ENCODE measurements at places on chromosomes 3 and 15.

DNA sequence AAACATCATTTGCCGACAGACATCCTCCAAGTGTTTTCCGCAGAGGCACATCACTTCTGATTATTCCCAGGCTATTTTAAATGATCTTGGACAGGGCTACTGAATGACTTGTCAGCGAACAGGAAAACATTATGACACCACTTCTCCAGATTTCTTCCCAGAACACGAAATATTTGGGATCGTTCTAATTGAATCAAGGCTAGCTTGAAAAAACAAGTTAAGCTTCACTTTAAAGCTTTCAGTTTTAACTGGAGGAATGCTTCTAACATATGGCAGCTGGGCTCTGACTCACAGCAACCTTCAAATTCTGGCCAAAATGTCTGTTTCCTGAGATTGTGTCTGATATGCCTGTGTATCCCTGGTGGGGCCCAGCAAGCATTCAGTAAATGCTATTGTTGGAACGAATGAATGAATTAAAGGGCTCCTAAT is 127.0 kb upstream of the ICE2 start:
- no peak for DNase-seq

GRCh38 chr3:32285891-32286290 is 47.4 kb downstream of the CMTM8 start:
- no peak for DNase-seq

- no peak for DNase-seq
Observed at GRCh38 chr3:154304116-154304786, 20.0 kb downstream of the DHX36 start.

GRCh38 chr15:60126200-60126599 is 122.1 kb downstream of the FOXB1 start:
- DNase-seq, result no peak

DNA sequence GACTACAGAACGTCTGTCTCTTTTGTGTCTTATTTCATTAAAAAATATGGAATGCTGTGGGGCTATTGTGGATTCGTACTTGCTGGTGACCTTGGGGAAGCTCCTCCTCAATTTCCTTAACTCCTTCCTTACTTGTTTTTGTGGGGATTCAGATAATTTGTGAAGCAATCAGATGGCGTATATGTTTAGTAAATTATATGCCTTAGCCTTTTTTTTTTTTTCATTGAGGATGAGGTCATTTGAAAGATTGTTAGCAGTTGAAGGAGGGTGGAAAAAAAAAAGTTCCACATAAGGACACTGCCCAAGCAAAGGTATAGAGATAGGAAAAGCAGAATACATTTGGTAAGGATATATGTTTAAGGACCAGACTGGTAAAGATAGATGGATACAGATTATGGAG is 3.3 kb downstream of the RNF13 start:
- no peak for DNase-seq

DNA sequence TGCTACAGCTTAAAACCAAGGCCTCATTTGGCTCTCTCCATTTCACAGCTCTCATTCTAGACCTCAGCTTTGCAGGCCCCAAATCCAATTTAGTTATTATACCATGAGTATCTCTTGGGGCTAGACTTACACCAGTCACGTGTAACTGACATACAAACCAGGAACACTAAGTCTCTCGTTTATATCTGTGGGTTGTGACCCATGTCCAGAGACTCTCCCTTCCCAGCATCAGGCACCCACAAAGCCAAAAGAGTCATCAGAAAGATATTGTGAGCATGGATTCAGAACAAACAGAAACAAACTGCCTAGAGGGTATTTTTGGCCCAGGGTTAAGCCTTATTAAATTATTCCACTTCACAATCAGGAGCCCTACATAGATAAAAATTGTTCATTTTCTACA is 5.6 kb upstream of the CCDC13 start:
- DNase-seq, result no peak

DNA sequence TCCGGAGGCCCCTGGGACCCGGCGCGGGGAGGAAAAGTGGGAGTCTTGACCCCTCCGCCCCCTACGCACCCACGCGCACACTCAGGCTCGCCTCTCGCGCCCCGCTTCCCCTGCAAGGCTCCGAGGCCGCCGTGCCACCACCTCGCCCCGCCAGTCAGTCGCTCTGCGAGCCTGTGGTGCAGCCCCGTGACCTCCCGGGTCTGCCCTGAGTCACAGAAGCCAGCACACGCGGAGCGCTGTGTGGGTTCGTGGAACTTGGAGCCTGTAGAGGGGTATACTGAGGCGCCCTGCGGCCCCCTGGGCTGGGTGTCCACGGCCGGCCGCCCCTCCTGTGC is 380 bp upstream of the ALS2CL start:
- DNase-seq, result no peak

- no peak for DNase-seq
Observed at GRCh38 chr15:56428821-56429458, 36.0 kb downstream of the MNS1 start.

DNA sequence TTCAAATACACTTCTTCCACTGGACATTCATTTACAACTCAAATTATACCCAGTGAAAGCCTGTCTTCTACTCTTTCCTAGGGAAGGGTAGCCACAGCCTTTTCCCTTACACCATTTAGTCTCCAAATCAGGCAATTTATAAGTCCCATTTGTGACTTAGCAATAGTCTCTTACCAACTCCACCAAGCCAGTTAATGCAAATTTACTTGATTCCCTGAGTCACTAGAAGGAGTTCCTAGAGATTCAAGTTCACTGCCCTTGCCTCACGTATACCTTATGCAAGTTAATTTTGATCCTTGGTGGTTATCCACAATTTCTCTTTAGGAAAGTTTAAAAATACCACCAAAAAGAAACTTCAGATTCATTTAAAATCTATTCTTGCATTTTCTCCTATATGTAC is 16.1 kb upstream of the NPHP3 start:
- no peak for DNase-seq

DNA sequence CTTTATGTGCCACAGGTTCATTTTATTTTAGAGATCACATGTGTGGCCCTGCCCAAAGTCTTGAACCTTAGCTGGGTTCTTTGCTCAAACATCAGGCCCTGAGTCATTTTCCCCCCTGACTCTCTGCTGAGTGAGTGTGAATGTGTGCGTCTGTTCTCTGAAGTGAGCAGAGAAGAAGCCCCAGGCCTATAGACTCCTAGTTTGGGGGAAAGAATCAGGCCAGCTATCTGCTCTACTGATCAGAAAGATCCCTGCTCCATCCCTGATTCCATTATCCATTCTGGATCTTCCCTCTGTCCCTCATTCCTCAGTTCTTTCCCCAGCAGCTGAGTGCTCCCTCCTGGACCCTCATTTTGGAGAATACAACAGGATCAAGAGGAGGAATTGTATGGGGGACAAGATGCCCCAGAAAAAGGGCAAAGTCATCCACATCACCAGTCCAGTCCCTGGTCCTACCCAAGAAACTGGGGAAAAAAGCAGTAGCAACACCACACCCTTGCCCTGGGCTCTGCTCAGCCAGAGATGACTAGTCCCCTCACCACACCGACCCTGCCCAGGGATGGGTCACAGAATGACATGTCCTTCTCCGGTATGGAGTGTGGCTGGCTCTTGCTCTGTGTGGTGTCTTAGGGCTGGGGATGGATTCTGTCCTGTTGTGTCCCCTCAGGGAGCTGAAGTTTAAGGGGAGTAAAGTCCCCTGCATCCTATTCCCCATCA is 3.2 kb downstream of the DUOX1 start:
- no peak for DNase-seq

DNA sequence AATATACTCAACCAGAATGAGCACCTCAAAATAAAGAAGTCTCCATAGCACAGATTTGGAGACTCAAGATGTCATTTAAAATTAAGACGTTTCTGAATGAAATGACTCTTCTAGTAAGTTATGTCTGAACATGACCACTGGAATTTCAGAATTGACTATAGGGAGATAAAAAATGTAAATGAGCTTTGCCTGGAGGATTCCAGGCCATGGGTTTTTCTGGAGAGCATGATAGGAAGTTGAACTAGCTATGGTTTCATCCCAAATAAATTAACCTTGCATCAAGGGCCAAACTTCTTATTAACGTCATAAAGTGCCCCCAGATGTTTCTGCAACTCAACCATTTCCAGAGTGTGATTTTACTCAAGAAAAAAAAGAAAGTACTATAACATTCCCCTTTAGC is 222.6 kb upstream of the NR2F2 start:
- no peak for DNase-seq

- no peak for DNase-seq
Observed at GRCh38 chr3:111688190-111688800, 93.1 kb upstream of the ZBED2 start.

GRCh38 chr3:60448696-60449095 is 802.6 kb downstream of the FHIT start:
- DNase-seq, result no peak

DNA sequence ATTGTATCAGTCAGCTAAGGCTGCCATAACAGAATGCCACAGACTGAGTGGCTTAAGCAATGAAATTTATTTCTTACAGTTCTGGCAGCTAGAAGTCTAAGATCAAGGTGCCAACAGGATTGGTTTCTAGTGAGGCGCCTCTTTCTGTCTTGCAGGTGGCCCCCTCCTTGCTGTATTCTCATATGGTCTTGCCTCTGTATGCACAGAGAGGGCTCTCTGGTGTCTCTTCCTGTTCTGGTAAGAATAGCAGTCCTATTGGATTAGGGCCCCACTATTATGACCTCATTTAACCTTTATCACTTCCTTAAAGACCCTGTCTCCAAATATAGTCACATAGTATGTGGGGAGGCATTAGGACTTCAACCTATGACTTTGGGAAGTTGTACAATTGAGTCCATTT is 253.9 kb downstream of the EDEM1 start:
- no peak for DNase-seq

DNA sequence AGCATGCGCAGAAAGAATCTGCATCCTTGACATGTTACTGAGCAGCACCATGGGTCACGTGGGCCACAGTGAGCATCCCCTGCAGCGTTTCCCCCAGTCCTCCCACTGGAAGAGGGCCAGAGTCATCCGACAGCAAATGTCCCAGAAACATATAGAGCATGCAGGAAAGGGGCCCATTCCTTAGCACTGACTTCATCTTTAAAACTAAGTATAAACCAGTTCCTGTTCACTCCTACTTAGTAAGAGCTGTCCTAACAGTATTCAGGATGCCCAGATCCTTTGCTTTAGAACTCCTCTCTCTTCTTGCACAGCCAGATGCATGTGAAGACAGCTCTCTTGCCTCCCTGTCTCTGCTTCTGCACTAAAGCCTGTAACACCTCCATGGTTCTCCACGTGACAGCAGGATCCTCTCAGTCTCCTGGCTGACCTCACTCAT is 79.3 kb upstream of the OXTR start:
- no peak for DNase-seq

DNA sequence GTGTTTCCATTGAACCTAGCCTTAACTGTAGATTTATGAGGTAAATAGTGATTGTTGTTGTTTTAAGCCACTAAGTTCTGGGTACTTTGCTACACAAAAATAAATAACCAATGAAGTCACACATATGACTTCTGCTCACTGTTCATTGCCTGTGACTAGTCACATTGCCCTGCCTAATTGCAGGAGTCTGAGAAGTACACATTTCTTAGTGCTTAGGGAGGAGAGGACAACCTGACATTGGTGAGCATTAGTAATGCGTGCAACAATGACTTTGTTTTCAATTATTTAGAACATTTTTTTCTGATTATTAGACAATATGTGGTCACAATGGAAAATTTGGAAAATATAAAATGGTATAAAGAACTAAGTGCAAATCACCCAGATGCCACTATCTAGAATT is 133.2 kb upstream of the DAZL start:
- no peak for DNase-seq

- no peak for DNase-seq
Observed at GRCh38 chr3:31927811-31928210, 53.3 kb downstream of the OSBPL10 start.

GRCh38 chr15:96213045-96213444 is 117.5 kb upstream of the NR2F2 start:
- no peak for DNase-seq

DNA sequence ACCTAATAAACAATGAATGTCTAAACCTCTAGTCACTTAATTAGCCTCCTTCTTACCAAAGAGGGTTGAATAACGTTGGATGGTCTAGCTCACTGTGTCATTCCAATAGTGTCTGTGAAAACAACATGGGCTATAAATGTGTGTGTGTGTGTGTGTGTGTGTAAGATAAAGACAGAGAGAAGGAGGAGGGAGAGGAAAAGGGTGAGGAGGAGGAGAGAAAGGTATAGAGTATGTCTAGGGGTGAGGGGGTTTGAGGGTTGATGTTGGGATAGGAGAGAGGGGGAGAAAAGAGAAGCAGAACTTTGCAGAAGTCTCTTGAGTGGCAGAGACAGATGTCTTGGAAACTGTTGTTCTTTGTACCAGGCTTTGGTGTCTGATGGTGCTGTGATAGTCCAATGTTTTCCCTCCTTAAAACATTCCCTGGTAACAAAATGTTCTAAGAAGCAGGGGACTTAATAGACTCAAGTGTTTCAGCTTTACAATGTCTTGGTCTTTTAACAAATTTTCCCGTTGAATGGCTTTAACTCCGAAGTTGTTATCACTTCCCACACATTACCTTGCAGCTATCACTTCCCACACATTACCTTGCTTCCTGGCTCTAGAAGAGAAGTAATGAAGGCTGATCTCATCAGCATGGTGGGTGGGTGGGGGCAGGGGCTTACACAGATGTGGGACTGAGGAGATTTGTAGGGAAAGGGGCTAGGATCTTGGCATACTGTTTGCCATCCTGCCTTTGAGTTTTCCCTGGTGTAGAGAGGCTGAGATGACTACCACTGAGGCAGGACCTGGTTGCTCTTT is 57.8 kb upstream of the ETV5 start:
- DNase-seq, result no peak

DNA sequence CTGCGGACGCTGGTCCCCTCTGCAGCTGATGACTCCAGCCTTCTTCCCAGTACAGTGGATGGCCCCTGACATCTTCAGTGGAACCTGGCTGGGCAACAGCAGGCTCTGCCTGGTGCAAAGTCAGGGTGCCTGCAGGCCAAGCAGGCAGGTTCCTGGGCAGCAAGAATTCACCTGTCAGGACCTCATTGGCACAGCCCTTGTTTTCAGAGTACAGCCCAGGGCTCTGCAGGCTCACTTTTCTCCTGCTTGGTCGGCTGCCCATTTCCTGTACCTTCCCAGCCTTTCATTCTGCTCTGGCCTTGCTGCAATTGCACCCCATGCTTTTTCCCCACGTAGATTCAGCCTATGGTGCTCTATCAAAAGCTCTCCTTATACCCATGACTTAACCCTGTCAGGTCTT is 56.0 kb downstream of the LRTM1 start:
- DNase-seq, result no peak

GRCh38 chr15:64651601-64652191 is 123.7 kb downstream of the RBPMS2 start:
- no peak for DNase-seq
